Esophagus squamous epithelium (tissue), 5 donors: ENCODE measurements at places on chromosomes 11 and 22.

- no peak for DNase-seq
Observed at GRCh38 chr22:49735411-49735900, 92.2 kb downstream of the BRD1 start.

DNA sequence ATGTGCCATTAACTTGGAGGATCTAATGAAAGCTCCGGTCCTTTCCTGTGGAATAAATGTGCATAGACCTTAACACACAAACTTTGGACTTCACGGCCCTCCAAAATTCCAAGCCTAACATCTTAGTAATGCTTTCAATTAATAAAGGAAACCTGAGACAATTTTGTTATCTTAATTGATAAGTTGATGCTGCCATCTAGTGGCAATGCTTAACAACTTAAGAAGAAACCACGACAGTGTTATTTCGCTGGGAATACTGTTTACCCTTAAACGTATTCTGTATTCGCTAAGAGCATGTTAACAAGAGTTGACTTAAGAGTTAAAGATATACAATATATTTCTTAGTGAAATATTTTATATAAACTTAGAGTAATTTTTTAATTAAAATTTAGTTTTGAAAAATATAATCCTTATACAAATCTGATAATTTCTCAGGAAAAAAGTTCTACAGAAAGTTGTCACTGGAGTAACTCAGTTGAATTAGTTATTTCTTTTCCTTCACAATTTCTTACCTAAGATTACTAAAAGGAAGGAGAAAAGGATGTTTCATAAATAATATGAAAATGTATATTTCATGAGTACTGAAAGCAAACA, 35.0 kb upstream of the OR9G4 start:
- no peak for DNase-seq

GRCh38 chr11:63621071-63621470, 6.8 kb upstream of the PLAAT3 start:
- DNase-seq, result no peak

DNA sequence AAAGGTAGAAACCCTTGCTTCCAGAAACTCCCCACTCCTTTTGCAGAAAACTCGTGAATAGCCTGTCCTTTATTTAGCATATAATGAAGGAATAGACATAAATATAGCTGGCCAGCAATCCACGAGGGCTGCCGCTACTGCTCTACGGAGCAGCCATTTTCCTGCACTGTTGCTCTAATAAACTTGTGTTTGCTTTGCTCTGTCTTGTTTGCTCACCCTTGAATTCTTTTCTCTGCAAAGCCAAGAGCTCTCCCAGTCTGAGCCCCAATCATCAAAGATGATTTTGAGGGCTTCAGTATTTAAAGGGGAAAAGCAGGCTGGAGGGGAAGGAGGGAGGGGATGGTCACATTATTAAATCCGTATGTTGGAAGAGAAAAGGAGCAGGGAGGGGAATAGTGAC, 16.6 kb upstream of the CHKA start:
- DNase-seq, result no peak

GRCh38 chr22:23622634-23623033, 9.5 kb downstream of the DRICH1 start:
- DNase-seq, result no peak

DNA sequence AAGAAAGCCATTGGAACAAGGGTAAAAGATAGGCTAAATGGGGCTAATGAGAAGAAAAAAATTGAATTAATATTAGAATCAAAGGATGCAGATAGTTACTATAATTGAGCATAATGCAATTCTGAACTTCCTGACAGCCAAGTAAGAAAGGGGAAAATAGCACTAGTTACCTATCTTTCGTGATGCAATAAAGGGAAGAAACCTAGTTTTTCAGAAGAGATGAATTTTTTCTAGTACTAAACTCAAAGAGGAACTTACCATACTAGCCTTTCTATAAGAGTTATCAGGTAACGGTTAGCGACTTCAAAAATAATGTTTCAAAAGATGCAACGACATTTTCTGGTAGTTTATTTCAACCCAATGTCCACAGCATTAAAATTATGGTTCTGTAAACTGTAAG, 8.8 kb upstream of the WT1 start:
- no peak for DNase-seq

DNA sequence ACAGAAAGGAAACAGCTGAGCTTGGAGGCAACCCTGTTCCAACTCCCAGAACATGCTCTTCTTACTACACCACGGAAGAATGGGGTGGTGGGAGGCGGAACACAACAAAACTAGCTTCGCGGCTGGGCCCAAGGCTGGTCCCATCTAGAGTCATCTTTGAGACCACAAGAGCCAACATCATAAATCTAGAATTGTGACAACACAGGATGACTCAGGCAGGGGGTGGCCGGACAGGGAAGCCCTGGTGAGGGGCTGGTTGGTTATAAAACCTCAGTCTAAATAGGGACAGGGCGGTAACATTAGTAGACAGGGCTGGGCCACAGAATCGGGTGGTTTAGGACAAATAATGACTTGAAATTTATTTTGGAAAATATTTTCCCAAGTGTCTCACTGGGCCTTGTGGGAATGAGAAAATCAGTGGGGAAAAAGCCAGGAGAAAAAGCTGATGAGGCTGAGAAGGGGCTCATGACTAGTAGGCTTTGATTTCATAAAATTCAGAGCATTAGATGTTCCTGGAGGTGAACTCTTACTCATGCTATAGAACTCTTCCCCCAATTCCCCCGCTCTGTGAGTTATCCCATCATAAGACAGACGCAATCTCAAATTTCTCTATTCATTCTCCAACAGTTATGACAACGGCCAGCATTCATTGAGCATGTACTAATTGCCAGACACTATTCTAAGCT, 151.8 kb upstream of the TIMP3 start:
- no peak for DNase-seq
